Esophagus squamous epithelium (tissue), 5 donors: ENCODE measurements at places on chromosomes 1 and 21.

GRCh38 chr1:215005078-215005477, 77.5 kb upstream of the KCNK2 start:
- no peak for DNase-seq

- no peak for DNase-seq
These were observed 64.1 kb downstream of the PEX14 start for GRCh38 chr1:10538646-10539355.

- DNase-seq, result no peak
These were observed 27.7 kb downstream of the TMCO4 start for GRCh38 chr1:19772053-19772452.

GRCh38 chr1:183821889-183822611, 17.1 kb downstream of the RGL1 start:
- no peak for DNase-seq

- DNase-seq, result no peak
These were observed 11.0 kb downstream of the ICMT start for GRCh38 chr1:6224718-6225117.

DNA sequence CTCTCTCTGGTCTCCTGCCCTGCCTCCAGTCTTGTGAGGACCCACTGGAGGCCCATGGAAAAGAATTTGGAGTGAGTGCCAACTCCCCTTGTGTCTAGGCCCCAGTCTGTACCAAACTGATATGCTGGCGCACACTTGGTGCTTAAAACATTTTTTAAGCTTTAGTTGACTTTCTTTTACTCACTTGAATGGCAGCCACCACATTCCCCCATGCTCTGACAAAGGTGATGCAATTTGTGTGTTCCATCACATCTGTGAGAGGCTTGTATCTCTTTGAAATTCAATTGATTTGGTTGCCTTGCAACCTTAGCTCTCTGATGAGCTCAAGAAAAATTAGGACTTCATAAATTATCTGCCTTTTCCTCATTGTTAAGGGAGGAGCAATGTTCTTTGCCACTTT, 30.5 kb upstream of the WDTC1 start:
- DNase-seq, result no peak

DNA sequence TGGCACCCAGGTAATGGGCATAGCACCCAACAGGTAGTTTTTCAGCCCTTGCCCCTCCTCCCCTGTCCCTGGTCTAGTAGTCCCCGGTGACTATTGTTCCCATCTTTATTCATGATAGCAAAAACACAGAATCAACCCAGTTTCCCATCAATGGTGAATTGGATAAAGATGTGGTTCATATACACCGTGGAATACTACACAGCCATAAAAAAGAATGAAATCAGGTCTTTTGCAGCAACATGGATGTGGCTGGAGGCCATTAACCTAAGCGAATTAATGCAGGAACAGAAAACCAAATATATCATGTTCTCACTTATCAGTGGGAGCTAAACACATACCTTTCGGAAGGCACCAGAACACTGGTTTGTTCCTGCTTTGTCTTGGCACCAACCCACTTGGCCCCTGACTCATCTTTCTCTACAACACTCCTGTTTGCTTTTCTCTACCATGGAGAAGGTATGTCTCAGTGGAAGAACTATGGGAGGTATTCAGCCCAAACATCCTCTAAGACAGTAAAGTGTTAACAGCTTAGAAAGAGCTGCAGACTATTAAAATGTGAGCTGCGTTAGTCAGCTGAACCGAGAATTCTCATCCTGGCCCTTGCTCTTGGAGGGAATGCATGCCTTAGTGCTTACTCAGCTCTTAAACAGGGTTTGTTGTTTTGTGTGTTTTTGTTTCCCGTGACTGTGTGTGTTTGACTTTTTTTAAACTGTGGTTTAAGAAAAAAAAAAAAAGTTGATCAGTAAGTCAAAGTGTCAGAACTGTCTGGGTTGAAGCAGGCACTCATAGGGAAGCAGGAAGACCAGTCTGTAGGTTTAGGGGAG, 203.0 kb downstream of the TOMM20 start:
- no peak for DNase-seq

- DNase-seq, result no peak
These were observed 19.9 kb downstream of the DHCR24 start for GRCh38 chr1:54866801-54867716.

- DNase-seq, result no peak
These were observed 1671.1 kb downstream of the MRPL39 start for GRCh38 chr21:23936224-23936623.

DNA sequence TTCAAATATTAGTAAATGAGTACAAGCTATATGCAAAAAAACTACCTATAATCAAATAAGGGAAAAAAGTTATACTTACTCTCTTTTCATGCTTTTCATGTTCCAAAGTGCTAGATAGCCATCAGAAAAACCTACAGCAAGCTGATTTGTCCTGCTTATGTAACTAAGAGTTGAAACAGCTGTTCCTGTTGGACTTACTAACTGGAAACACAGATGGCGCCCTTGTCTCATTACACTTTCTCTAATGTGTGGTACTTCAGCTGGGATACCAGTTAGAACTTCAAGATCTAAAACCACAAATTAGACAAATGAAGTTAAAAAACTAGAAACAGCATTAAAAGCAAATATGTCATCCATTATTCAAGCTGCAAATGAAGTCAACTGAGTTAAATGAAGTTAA, 24.3 kb downstream of the AHCTF1 start:
- no peak for DNase-seq

- peak; percentile 2 for DNase-seq
These were observed 944 bp upstream of the AGO3 start for GRCh38 chr1:35929730-35930592.

DNA sequence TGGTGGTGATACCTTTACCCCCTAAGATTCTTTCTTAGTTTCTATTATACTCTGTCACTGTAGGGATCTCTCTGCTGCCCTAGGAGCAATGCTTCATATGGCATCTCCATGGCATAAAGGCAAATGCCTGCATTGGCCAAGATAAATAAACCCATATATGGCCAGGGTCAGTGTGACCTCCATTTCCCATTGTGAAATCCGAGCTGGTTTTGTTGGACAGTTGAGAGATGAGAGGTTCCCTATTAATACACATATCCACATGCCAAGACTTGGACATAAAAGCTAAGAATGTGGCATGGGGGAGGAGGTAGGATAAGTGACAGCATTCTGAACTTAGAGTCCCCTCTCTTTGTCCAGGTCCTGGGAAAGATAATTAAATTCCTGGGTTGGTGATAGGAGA, 1.4 kb downstream of the TPM3 start:
- no peak for DNase-seq

GRCh38 chr1:8685463-8685862, 132.0 kb downstream of the RERE start:
- no peak for DNase-seq

GRCh38 chr1:12597792-12598191, 20.2 kb downstream of the DHRS3 start:
- no peak for DNase-seq

DNA sequence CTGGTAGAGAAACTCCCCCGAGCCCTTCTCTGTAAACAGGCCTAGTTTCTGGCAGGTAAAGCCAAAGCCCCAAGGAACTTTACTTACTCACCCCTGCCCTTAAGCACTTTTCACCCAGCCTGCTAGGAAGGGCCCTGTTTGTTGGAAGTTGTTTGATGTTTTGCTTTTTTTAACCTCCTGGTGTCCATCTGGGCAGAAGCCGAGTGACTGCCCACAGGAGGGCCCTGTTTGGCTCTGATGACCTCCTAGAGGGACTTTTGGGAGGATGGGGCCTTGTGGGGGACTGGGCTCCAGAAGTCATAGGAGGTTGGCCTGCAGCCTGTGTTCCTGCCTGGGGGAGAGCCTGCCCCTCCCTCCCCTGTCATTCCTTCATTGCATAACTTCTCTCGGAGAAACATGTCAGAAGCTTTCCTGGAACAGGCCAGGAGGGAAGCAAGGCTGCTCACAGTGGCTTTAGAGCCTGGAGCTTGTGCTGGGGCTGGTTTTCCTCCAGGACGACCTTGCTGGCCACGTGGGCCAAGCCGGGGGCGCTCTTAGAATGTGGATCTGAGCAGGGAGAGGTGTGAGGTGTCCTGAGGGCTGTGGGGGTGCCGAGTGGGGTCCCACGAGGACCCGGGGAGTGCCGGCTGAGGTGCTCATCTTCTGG, 33.9 kb downstream of the COQ8A start:
- no peak for DNase-seq
